ENCODE measurements at places on chromosomes 13 and 19.

- no peak for DNase-seq
Observed at GRCh38 chr13:98213354-98213753, 36.3 kb upstream of the RNF113B start.

- DNase-seq = peak; percentile 10
Observed at GRCh38 chr13:72726726-72727416, 558 bp downstream of the MZT1 start.

DNA sequence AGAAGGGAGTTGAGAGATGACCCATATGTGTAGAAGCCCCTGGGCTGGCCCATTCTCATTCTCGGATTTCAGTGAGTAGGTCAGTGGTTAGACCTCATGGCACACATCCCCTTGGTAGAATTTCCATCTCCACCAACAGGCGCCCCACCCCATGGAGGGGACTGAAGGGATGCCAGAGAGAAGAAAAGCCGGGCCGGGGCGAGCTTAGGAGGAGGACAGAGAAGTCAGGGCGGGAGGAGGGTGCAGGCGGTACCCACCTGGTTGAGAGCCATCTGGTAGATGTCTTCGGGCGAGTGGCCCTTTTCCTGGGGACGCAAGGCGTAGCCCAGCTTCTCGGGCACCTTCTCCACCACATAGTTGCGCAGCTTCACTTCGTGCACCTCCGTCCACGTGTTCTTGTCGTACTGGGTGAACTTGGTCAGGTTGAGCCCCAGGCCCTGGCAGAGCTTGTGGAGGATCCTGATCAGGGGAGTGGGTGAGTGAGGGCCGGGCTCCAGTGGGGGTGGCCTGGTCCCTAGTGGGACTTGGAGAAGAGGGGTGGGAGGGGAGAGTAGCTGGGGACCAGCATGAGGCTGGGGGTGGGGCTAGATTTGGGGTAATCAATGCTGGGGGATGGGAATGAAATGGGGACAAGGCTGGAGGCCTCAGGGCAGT lies 2.5 kb downstream of the IL4I1 start:
- no peak for DNase-seq

- DNase-seq = peak; percentile 40
Observed at GRCh38 chr19:41795031-41795461, 1.3 kb upstream of the CEACAM3 start.

GRCh38 chr13:84658491-84659358 lies 776.5 kb upstream of the SLITRK1 start:
- DNase-seq = no peak

DNA sequence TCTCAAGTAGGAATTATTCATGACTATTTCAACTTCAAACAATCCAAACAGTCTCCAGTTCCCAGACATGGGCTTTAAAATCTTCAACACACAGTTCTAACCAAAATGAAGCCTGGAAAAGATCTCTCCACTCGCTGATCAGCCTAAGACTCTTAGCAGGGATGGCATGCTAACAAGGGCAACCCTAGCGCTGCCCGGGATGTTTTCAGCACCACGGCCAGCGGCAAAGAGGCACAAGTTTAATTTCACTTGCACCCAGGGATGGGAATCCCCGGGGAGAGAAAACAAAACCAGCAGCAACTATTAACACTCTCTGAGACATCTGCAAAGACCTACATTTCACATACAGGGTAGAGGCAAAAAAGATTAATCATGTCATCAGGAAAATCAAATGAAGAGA lies 43.0 kb downstream of the CACNA1A start:
- peak; percentile 13 for DNase-seq

GRCh38 chr13:51858433-51859247 lies 3.1 kb upstream of the CCDC70 start:
- no peak for DNase-seq

DNA sequence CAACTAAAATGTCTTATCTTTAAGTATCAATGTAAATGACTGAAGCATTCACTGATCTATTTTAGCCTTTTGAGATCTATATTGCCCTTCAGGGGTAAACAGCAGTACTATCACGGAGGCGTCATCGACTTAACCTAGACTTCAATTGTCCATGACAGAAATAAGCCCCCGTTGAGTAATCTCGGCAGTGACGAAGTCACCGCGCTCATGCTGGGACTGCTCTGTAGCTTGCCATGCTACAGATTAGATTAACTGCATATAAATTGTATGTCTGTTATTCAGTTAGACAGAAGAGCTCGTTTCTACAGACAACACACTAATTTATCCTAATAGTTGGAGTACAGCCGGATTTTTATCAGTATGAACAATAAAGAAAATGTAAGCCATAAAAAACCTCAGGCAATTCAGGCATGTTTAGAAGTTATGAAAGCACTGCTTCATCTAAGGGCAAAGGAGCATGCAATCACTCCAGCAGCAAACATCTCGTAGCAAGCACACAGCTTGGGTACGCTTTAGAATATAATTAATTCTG lies 56.6 kb downstream of the TUBGCP3 start:
- no peak for DNase-seq

GRCh38 chr19:49338023-49338677 lies 2.9 kb downstream of the CD37 start:
- DNase-seq = no peak

DNA sequence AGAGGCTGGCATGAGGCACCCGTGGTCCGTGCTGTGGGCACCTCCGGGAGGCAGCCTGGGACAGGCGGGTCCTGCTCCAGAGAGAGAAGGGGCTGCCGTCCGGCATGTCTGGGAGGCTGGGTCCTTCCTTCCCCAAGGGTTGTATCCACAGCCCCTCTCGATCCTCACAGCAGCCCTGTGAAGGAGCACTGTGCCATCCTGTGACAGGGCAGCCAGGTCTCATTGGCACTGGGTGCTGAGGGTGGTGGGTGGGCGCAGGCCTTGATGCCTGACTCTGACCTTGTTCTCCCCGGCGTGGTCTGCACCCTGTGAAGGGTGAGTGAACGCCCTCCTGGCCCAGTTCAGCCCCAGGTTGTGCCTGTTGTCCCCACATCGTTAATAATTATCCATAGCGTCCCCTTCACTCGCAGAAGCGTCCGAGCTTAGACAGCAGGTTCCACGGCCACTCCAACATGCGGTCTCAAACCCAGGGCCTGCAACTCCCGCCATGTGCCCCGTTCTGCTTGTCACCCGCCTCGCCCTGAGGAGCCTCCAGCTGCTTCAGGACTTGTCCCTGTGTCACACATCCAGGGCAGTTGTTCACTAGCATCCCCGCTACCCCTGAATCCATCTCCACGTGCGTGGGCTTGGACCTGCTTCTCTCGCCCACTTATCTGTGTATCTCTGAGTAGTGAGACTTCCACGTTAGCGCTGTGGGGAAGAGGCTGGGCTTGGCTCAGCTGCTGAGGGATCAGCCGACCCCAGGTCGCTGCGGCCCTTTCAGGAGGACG lies 10.6 kb downstream of the ATP11A start:
- no peak for DNase-seq

DNA sequence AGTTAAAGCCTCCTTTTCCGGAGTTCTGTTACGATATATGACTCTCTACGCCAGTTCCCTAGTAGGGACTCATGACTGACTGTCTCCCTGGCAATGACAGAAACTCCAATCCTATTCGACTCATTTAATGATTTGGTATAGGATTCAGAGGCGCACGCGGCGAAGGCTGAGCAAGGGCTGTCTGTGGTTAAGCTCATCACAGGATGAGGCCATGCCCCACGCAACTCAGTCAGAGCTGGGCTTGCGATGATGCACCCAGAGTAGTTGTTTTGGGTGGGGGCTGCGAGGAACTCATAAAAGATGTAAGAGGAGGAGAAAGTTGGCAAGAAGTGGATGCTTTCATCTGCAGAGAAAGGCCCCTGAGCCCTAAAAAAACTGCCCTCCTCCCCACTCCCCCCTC lies 468 bp upstream of the SERTM1 start:
- no peak for DNase-seq

- peak; percentile 31 for DNase-seq
Observed at GRCh38 chr19:45507872-45508416, 665 bp downstream of the VASP start.

DNA sequence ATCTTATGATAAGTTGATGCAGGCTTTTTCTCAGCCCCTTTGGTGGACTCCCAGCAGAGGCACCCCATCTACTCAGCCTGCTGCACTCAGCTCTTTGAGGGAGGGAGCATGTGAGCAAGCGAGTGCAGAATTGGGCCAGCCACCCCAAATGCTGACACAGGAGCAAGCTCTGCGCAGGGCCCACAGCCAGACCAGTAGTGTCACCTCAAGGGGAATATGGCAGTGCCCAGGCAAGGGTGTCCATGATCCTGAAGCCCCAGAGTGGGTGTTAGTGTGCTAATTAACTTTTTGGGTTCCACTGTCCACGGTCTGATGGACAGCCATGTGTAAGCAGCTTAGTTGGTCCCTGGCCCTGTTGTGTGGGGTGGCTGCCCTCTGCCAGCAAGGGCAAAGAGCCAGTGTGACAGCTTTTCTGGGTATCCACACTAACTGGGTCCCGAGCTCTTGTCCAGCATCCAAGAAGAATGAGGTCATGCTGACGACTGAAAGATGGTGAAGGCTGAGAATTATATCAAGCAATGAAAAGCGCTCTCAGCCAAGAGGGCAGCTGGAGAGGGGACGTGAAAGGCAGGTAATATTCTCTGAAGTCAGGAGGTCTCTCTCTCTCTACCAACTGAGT lies 898.3 kb upstream of the PCDH9 start:
- no peak for DNase-seq
